T-cell (primary cell): ENCODE measurements at places on chromosomes 2 and 18. TPM values are rescaled to one million over a fixed set of nuclear protein-coding genes. Genes with fewer than 3 reads are reported as not detected.

The INPP5D gene
- 168 TPM for total RNA-seq

The DPYSL5 gene
- not detected for total RNA-seq

The TXNDC2 gene
- total RNA-seq, result not detected

The ZCCHC2 gene
- total RNA-seq, result 88.0 TPM

The FZD7 gene
- total RNA-seq, result 0.51 TPM

- DNase-seq, result no peak
Observed at GRCh38 chr2:241308267-241308666, 7.2 kb downstream of the HDLBP start.

- no peak for DNase-seq
Observed at GRCh38 chr2:134021830-134022524, 231.9 kb upstream of the MGAT5 start.

DNA sequence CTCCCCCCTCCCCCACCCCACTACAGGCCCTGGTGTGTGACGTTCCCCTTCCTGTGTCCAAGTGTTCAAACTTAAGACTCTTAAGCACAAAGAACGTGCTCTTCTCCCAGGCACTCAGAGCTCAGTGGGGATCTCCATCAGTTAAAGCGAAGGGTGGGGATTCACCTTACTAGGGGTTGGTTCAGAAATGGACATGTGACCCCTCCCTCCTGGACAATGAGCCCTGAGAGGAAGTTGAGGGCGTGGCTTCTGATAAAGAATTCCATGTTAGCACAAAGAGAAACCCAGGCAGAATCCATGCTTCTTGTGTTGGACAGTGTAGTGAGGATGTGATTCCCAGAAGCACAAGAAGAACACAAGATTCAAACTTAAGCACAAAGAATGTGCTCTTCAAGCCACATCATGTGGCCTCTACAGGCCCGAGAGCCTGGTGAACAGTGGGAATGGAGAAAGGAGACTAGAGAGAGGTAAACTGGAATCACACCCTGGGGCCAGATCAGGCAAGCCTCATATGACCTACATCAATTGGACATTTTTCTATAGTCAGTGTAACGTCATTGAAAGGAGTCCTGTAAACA lies 78.1 kb upstream of the TTC39C start:
- no peak for DNase-seq

DNA sequence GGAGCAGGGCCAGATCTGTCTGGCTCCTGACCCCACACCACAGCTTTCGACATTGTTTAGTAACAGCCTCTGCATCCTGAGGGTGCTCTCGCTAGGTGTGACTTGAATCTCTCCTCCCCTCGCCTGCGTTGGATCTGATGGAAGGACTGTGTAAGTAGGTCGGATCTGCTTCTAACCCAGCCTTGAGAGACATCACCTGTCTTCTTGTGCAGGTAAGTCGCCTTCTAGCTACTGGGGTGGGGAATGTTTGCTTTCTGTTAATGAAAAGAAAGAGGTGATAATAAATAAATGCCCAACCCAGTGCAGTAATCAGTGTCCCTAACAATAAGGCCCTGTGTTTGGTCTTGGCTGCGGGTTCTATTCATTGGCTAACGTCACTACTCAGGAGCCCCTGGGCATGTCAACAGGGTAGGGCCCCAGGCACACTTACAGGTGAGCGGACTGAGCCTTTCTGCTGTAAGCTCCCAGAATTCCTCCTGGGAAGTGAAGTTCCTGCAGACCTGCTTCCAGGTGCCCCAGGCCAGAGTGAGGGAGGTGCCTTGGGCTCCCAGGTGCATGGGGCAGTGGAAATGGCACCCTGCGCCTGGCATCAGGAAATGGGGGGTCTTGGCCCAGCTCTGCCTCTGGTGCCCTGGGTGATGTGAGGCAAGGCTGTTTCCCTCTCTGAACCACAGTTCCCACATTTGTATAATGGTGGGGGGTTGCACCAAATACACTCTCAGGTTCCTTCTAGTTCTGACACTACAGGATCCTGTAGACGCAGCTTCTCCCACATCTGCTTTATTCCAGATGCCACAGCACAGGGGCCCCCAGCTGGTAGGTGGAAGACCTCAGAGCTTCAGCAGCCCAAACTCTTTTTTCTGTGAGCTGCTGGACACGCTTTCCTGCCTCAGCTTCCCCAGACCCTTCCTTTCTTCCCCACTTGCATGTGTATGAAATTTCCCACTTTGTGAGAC lies 11.2 kb upstream of the FOSL2 start:
- DNase-seq, result no peak

- DNase-seq, result no peak
Observed at GRCh38 chr2:195057001-195057400, 600.0 kb upstream of the SLC39A10 start.

DNA sequence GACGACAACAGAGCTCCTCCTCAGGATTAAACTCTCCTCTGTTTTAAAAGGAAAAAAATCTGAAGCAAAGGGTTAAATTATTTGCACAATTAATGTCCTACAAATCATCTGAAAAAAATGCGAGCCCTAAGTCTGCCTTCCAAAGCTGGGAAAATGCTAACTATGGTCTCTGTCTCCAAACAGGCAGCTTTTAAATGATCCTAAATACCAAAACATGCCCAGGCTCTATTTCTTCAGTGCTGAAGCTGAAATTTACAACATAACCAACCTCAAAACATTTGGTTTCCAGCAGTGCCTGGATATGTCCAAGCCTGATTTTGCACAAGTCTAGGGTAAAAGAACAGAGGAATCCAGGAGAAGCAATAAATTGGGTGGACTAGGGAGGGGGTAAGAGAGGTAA lies 57.2 kb downstream of the LBH start:
- DNase-seq, result no peak

DNA sequence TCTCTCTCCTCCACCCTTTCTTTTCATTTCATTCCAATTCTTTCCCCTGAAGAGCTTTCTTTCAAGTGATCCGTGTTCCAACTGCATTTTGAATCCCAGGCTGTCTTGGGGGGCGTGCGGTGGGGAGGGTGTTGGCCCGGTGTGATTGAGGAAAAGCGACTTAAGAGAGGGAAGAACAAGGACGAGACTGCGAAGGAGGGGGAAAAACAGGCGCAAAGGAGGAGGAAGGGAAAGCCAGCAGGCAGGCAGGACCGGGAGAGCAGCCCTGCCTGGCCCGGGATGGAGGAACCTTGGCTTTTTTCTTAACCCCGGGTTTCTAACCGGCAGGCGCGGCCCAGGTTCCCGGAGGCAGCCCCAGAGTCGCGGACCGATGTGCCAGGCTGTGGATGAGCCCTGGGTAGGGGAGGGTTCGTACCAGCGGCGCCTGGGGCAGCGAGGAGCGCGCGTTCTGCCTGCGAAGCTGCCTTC lies 1.3 kb downstream of the ADCYAP1 start:
- no peak for DNase-seq
